ENCODE measurements at places on chromosomes 5 and 9. TPM values are rescaled to one million over a fixed set of nuclear protein-coding genes. Genes with fewer than 3 reads are reported as not detected.

- DNase-seq, result no peak
These were observed 673.4 kb downstream of the DTWD2 start for GRCh38 chr5:118314931-118315330.

MEIKIN gene
- not detected for polyA plus RNA-seq

PRUNE2 gene
- 16.7 TPM for polyA plus RNA-seq

DNA sequence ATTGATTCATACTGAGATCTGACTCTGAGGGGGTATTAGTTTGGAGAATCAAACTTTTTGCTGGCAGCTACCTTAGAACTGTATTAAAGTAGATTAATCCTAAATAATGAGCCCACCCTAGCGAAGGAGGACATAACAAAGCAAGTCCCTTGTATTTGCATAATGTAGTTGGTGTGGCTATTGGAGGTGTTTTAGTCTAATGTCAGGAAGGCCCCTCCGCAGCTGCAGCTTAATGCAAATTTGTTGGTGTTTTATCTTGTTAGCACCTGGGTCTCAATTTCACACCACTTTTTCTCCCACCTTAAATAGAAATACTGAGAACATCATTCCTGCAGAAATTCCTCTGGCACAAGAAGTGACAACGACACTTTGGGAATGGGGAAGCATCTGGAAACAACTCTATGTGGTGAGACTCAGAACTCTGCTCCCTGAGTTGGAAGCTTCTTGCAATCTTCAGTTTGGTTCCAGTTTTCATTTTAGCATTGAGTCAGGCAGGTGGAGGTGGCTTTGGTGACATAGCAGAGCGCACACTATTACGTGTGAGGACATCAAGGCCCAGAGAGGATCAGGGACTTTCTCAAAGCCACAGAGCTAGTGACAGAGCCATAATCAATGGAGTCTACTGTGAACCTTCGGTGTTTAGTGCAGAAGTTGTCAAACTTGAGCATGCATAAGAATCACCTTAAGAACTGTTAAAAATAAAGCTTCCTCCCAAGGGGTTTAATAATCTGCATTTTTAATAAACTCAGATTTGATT is 33.9 kb downstream of the DOCK2 start:
- DNase-seq, result no peak

GRCh38 chr9:113474360-113475028 is 11.0 kb downstream of the RGS3 start:
- no peak for DNase-seq

DNA sequence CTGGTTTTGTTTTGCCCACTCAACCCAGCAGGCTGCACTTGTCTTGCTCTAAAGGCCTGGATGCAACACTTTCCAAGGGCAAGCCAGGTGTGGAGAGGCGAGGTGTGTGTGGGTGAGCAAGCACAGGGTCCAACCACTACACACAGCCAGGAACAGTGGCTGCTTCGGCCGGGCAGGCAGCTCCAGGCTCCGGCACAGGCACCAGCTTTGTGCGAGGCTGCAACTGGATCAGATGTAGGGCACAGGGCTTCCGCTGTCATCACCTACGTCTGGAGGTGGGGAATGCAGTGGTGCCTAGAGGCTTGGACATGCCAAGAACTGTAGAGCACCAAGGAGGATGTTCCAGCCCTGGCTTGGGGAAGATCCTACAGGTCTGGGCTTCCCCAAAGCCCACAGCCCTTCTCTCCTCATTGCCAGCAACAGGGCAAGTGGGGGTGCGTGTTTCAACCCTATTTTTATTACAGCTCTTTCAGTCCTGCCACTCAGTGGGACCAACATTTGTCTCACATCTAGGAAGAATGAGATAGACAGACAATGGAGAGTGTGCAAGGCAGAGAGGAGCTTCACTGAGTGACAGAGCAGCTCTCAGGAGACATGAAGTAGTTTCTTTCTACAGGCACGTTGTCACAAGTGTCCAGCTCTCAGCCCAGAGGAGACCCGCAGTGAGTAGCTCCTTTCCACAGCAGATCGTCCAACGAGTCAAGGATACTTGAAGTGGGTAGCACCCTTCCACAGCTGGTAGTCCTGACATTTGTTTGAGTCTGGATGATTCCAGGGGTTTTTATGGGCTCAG is 622.2 kb downstream of the CDH9 start:
- no peak for DNase-seq

GRCh38 chr5:65854925-65855324 is 71.5 kb upstream of the ERBIN start:
- no peak for DNase-seq
